ENCODE measurements at places on chromosomes 12 and 14.

DNA sequence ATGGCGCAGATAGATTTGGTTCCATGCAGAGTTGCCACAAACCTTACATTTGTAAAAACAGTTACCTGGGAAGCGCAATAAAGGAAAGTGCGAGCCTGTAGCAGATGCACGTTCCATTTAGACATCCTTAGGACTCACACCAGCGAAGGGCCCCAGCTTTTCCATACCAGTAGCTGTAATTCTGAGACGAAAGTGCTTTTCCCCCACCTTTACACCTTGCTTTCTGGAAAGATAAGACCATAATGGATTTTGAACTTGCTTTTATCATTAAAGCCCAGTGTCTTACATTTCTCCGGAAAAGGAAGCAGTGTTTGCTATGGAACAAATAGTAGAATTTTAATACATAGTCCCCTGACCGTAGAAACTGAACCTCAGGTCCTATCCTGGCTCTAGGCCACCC lies 616 bp upstream of the CCDC77 start:
- no peak for DNase-seq

DNA sequence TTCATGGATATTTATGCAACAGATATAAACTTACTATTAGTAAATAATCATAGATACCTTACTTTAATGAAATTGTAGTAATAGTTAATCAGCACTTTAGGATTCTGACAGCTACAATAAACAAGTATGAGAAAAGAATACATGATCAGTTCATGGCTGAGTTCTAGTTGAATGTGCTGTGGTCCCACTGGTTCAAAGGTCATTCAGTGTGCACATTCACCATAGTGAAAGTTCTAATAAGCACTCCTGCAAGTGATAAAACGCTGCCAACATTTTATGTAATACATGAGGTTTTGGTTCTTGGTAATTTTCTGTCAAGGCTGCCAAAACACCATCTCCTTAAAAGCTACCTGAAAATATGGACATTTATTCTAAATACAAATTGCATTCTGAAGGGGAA lies 92.6 kb downstream of the NUMB start:
- no peak for DNase-seq

DNA sequence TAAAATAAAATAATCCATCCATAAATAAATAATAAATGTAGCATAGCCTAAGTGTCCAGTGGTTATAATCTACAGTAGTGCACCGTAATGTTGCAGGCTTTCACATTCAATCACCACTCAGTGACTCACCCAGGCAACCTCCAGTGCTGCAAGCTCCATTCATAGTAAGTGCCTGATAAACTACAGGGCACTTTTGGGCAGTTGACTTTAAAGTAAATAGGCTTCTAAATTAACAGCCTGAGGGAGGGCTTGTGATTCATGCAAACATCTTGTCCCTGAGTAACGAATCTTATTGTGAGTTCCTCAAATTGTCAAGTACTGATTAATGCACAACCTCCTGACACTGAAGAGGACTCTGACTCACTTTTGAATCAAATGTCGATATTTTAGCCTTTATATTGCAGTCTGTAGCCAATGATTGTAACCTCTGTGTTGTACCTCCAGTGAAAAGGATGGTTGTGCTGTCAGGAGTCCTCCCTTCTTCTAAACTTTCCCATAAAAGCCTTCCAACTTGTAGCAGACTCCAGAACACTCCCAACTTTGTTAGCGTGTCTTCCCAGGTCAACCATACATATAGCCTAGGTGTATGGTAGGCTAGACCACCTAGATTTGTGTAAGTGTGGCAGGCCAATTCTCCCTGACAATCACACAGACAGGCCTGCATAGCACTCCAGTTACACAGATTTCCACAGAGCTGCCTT lies 55.0 kb upstream of the BICD1 start:
- DNase-seq = no peak

GRCh38 chr12:62724947-62725451 lies 210.0 kb downstream of the PPM1H start:
- DNase-seq = no peak

GRCh38 chr14:95886366-95887056 lies 9.9 kb downstream of the TUNAR start:
- no peak for DNase-seq

DNA sequence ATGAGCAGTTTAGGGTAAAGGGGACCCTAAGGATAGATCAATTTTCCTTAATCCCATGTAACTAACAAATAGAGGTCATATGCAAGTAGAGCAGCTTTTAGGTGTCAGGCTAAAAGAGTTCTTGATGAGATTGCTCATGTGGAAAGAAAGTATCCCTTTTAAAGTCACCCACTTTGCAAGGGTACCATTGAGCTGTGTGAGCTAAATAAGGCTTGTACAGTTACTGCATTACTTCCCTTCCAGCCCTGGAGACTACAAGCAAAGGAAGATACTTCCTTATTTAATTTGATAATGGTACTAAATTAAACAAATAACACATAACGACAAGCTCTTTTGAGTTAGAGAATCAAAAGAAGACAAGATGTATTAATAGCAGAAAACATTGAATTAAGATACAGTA lies 191.7 kb downstream of the TMX1 start:
- DNase-seq = no peak

DNA sequence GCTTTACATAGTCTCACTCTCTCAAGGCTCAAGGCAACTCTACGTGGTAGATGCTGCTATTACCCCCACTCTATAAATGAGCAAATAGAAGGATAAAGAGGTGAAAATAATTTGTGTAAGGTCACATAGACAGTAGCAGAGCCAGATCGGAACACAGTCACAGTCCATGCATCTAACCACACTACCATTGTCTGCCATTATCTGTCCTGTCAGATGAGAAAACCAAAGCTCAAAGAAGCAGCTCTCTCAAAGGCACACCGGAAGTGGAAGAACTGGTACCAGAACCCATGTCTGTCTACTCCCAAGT lies 134.4 kb upstream of the NUDT4 start:
- DNase-seq = no peak

All from activated CD4-positive, CD25-positive, alpha-beta regulatory T cell (primary cell).